T-helper 2 cell (primary cell): ENCODE measurements at places on chromosomes 7 and 10.
A peak's percentile ranks its signal among the peaks of the same experiment; 100 is the strongest.

DNA sequence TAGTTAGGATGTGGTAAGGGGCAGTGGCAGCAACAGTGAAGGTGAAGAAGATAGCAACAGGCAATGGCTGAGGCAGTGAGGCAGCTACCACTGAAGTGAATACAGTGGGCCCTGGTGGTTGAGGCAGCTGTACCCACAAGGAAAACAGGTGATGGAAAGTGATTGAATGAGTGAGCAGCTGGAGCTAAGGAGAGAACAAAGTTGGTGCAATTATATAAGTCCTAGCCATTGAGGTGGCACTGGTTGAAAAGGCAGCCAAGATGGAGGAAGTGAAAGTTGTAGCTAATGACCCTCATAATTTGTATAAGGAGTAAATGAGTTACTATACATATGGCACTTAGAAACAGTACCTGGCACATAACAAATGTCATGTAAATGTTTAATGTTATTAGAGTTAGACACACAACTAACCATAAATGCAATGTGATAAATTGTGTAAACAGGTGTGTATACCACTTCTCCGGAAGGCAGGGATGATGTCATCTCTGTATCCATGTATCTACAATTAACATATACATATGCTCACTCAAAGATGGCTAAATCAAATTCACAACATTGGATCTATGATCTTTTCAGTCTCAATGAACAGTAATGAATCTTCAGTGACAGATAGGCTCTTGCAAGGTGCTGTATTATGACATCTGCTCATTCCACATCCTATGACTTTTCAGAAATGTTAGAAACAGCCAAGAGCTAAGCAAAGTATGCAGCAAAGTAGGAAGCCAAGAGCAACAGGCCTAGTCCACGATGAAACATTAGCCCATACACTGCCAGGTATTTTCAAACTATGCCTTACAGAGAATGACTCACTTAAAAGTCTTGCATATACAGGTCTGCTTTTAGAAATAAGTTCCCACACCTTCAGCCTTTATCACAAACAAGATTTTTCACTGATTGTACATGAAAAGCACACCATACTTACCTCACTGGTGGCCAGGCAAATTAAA, 10.7 kb downstream of the XPNPEP1 start:
- peak; percentile 32 for DNase-seq

- DNase-seq: no peak
Observed at GRCh38 chr10:71623098-71623985, 96.2 kb downstream of the C10orf105 start.

- DNase-seq: peak; percentile 0
Observed at GRCh38 chr7:19665399-19666008, 43.3 kb downstream of the POLR1F start.

DNA sequence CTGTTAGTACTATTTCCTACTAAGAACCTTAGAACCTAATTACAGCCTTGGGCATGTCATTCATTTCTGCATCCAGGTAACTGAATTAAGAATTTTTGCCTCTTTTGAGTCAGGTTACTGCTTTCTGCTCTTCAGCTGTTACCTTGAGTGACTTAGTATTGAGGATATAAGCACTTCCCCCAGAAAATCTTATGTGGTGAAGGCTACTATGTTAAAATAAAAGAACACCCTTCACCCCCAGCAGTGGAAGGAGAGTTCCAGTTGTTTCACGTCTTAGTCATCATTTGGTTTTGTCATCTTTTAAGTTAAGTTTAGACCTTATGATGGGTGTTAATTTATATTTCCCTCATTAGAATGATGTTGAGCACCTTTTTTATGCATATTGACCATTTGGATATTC, 82.8 kb downstream of the GLCCI1 start:
- no peak for DNase-seq
